ENCODE measurements at places on chromosomes 6 and 20.

GRCh38 chr20:44627364-44628010 is 24.0 kb downstream of the ADA start:
- DNase-seq = no peak

DNA sequence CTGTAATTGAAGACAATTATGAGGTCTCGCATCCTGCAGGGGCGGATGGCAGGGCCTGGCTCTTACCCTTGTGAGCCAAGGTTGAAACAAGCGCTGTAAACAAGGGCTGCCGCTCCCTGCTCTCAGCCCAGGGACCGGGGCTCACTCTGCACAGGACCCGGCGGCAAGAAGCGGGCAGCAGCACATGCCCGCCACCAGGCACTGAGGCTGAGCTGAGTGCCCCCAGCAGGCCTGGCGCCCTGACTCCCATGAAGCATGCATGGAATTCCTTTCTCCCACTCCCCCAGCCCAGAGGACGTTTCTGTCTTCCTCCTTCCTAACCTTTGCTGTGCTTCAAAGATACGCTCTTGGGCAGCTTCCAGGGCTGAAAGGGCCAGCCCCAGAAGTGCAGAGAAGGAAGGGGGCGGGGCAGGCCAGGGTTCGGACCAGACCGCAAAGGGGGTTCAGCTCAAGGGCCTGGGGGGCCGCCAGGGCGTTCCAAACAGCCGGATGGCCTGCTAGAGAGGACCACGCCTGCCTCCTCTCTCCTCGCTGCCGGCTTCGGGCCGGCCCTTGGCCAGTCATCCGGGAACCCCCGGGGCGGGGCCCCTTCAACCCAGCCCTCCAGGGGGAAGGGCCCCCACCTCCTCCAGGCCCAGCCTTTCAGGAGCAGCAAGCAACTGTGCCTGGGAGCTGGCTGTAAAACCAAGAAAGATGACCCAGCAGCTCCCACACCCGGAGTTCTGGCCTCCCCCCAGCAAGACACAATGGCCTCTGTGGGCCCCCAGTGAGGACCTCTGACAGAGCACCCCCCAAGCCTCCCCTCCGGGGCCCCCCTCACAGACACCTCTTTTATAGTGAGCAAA is 109.9 kb downstream of the NOL4L start:
- DNase-seq = no peak

DNA sequence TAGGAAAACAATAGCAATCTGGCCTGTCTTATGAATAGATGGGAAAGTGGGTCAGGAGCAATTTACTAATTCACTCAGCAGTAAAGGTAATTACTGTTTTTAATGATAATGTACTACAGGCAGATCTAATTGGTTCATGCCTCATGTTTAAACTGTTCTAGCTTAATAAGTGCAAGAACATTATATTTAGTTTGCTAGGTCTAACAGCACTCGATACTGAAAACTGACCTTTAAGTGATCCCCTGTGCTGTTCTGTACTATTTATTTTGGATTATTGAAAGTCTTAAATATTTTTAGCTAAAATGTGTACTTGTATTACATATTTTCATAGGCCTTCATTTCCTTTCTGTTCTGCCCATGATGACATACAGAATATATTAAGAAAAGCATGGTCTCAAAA is 998.0 kb upstream of the GJE1 start:
- no peak for DNase-seq

- DNase-seq = no peak
Observed at GRCh38 chr20:23083553-23084220, 2.4 kb downstream of the CD93 start.

- no peak for DNase-seq
Observed at GRCh38 chr6:125104425-125104824, 49.1 kb upstream of the TPD52L1 start.
